ENCODE measurements at places on chromosomes 6 and 20. TPM values are rescaled to one million over a fixed set of nuclear protein-coding genes. Genes with fewer than 3 reads are reported as not detected.
A peak's percentile ranks its signal among the peaks of the same experiment; 100 is the strongest.

DNA sequence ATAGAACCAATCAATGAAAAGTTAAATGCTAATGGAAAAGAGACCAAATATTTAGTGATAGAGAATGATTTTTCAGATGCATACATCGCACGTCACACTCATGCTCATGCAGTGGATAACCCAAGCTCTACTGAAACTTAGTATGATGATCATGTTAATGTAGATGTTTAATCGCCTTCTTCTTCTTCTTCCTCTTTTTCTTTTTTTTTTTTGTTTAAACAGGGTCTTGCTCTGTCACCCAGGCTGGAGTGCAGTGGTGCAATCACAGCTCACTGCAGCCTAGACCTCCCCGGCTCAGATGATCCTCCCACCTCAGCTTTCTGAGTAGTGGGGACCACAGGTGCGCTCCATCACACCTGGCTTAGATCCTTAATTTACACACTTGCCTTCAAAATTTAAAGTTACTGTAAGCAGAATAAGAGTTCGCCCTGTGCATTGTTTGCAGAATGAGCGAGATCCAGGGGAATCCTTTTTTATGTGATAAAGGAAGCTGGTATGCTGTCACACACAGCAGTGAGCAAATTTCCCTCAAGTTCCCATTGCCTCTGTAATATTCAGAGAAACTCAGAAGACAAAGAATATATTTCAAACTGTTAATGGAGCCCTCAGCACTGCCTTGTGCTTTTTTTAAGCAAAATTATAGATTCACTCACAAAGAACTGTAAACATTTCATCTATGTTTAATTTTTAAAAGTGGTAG lies 194.2 kb upstream of the SGK1 start:
- no peak for DNase-seq

DNA sequence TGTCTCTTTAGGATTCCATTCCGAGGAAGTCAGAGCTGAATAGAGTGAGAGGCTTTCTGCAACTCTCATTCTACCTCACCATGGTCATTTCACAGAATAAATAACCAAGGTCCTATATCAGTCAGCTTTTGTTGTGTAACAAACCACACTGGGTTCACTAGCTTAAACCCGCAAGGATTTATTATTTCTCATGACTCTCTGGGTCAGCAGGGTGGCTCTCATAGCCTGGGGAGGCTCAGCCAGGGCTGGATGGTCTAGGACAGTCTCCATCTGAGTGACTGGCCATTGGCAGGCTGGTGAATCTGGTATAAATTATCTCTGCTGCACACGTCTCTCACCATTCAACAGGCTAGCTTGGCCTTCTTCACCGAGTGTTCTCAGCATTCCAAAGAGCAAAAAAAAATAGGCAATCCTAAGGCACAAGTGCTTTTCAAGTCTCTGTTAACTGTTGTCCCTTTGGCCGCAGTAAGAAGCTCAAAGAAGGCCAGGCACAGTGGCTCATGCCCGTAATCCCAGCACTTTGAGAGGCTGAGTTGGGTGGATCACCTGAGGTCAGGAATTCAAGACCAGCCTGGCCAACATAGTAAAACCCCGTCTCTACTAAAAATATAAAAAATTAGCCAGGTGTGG lies 39.7 kb downstream of the ISM1 start:
- DNase-seq: no peak

DNA sequence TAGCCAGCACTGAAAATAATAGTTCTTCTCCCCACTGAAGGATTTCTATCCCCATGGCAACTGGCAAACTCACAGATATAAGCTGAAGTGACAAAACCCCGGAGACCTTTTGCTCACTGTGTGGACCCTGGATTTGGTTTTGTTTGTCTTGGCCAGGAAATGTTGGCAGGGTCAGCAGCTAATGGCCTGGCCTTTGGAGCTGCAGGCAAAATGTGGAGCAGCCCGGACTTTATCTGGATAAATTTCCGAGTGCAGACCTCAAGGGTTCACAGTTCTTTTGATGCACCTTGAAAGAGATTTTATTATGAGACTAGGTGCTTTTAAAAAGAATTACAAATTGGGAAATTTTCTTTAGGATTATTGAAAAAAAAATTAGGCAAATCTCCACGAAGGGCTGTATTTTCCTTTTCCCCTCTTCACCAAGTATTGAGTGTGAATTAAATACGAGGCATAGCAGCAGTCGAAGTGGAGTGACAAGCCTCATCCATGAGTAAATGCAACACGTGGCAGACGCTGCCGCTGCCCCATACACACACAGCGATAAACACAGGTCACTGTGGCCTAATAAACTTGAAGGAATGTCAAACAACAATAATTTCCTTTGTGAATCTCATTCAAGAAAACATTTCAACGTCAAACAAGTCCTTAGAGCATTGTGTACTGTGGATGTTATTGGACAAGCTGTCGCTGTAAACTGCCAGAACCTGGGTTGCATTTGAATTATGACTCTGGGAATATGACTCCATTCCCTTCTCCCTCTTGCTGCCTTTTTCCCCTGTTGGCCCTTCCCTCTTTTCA lies 35.1 kb upstream of the CCN6 start:
- peak; percentile 91 for DNase-seq

- no peak for DNase-seq
These were observed 40.4 kb upstream of the DUSP22 start for GRCh38 chr6:251920-252319.

- DNase-seq: no peak
These were observed 35.8 kb upstream of the ANKRD60 start for GRCh38 chr20:58264271-58264670.

DNA sequence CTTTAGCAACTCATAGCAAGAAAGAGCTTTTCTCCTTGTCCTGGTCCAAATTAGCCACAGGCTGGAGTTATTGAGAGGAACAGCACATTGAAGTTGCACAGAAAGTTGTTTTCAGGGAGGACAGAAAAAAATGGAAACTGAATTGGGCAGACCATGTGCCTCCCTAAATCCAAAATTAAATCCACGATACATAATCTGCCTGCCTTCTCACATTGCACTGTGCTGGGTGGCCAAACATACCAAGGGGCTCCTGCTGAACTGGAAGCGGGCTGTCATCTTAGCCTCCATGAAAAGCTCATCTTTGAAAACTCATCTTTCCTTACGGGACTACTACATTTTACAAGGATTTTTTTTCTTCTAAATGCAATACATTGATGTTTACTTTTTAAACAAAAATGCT lies 59.9 kb downstream of the TNFAIP3 start:
- DNase-seq: no peak

SRC gene
- 7.3 TPM for total RNA-seq

DNA sequence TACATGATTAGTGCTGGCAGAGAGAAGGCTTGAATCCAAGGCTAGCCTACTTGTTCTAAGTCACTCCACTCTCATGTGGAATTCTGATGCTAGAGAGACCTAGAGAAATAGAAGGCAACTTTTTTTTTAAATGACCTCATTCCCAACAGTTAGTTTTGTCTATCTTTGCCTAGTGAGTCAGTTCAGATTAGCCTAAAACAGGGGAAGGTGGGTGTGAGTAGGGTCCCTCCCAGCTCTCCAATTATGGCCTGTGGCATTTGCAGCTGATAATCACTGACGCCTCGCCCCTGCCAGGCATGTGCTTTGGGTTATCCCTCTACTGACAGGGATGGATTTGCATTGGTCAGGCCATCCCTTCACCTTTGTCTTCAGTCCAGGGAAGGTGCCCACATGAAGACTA lies 13.6 kb downstream of the TXLNB start:
- no peak for DNase-seq

- DNase-seq: no peak
These were observed 31.7 kb downstream of the THEMIS start for GRCh38 chr6:127869183-127869582.

DNA sequence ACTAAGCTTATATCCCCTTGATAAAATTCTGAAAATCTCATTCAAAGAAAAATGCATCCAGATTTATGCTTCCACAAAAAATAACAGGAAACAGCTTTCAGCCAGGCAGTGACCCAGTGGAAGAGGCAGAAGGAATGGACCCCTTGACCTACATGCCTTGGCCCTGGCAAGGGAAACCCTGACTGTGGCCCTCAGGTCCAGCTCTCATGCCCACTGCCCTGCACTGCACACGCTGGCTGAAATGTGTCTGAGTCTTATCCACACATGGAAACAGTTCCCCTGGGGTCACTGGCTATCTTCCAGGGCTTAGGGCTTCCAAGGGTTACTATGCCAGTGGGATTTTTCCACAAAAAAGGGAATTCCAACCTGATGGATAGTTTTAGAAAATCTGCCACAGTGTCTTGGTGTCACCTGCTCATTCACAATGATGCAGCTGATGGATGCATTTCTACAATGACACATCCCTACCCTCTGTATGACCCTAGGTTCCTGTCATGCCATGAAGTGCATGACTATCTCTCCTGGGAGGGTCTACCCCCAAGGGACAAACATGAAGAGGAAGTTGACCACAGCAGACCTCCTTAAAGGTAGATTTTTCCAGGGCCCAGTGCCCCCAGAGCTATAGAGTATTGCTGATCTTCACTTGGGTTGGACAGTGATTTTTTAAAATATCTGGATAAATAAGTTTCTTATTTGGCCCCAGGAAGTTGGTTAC lies 121.9 kb upstream of the CD93 start:
- DNase-seq: no peak

- DNase-seq: peak; percentile 16
These were observed 77.0 kb downstream of the CDH4 start for GRCh38 chr20:61328911-61329558.

- DNase-seq: no peak
These were observed 28.8 kb upstream of the CFAP206 start for GRCh38 chr6:87378947-87379346.

- no peak for DNase-seq
These were observed 246.1 kb downstream of the LY86 start for GRCh38 chr6:6834356-6835222.

GRCh38 chr20:60540591-60540990 lies 582.4 kb downstream of the CDH26 start:
- no peak for DNase-seq

- DNase-seq: peak; percentile 22
These were observed 281.5 kb downstream of the TSHZ2 start for GRCh38 chr20:53253668-53254067.

- DNase-seq: no peak
These were observed at the start of gene ARHGAP40 for GRCh38 chr20:38601216-38602184. ARHGAP40 (plus strand) TSS chr20:38601809.

HLA-DQA1 gene
- 0.08 TPM for total RNA-seq

SLC22A7 gene
- total RNA-seq: not detected

DNA sequence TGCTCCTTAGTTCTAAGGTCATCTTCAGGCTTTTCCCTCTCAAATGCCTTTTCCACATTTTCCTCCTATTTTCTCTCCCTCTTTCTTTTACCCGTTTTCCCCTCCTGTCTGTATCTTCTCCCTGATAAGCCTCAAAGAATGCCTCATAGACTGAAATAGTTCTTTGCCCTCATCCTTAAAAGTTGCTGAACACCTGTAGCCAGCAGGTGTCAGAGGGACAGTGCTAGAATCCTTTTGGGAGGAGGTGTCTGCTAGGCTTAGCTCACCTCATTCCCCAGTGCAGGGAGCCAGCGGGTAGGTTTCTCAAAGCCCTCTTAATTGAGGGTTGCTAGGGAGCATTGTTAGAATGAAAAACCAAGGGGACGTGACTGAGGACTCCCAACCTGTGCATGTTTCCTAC lies 204.0 kb downstream of the TSHZ2 start:
- no peak for DNase-seq

KCNS1 gene
- 1.1 TPM for total RNA-seq

DNA sequence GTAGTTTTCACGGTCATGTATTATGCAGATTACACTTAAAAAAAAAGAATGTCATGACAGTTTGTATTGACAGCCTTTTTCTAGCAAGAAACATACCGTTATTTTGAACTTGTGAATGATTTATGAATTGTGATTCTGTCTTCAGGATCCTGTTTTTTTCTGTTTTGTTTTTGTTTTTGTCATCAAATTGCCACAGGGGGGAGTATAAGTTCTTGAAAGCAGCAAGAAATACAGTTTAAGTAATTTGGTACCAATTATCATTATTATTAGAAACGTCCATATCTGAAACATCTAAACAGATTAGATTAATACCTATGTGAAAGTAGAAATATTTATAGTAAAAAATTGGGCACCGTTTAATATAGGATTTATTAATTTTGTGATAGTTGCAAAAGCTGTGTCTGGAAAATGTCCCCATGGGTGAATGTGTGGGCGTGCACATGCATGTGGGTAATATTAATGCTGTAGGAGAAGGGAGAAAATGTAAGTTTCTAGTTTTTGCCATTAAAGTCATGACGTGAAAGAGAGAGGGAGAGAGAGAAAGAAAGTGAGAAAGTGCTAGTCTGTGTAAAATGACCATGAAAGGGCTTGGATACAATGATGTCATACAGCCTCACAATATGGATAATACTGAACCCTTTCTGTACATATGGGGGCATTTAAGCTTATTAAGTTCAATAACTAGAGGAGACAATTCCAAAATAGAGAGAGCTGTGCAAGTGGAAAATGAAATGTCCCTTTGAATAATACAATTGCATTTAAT lies 9.4 kb upstream of the CCN2 start:
- peak; percentile 41 for DNase-seq

SNPH gene
- 10.7 TPM for total RNA-seq

GJA1 gene
- total RNA-seq: 0.32 TPM

DNA sequence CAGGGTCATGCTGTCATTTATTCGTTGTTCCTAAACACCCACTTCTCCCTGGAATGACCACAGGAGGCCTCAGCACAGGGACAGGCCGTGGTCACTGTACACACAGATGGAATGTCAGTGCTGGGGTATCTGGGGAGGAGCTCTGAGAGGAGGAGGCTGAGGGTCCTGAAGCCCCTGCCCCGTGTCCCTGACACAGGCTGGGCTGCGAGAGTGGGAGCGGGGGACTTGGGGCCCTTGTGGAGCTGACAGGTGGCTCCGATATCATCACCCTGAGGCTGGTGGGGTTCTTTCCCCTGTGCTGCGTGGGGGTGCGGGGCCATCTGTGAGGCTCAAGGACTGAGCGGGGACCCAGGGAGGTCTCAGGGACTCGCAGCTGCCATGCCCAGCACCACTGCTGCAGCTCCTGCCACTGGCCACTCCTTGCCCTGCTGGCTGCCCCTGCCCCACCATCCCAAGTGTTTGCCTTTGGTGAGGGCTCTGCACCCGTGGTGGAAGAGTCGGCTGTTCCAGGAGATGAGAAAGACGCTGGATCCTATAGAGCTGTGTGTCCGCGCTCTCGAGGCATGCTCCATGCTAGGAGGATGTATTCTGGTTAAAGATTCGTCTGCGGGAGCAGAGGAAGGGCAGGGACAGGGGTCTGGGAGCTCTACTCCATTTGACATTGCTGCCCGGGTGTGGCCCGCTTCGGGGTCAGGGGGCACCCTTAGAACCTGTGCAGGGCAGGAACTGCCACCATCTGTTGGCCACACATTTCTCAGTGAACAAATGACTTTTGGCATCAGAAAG lies 18.9 kb downstream of the NPEPL1 start:
- no peak for DNase-seq

DNA sequence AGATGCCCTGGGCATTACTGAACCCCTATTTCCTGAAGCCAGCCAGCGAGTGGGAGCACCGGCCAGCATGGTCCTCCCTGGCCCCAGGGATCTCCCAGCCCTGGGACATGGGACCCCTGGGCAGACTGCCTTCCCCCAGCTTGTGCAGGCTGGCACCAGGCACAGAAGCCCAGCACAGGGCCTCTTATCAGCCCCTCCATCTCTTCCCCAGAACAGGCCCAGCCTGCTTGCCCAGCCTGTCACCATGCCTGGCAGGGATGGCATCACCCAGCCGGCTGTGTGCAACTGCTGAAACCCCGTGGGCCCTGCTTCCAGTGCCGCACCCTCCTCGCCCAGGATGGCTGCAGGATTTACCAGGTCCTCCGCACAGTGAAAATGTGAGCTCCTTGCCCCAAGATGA lies 6.1 kb upstream of the OSBPL2 start:
- no peak for DNase-seq

YTHDF1 gene
- 28.7 TPM for total RNA-seq

Measured in SK-MEL-5 (cell line).